ENCODE measurements at places on chromosomes 2 and 18.
A peak's percentile ranks its signal among the peaks of the same experiment; 100 is the strongest.

DNA sequence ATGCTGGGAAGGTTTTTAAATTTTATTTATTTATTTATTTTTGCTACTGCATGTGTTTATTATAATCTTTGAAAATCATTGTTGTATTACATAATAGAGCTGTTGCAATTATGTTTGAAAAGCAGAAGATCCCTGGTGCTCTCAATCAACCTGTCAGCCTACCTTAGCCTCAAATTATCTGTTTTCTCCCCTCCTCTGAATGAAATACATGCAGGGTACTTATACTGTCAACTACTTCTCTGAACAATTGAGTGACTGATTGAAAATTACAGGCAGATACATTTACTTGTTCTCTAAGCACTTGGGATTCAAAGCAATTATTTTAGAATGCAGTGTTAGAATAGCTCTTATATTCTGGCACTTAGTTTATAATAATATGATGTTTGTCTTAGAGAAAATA is 8.1 kb downstream of the KYNU start:
- DNase-seq, result no peak

DNA sequence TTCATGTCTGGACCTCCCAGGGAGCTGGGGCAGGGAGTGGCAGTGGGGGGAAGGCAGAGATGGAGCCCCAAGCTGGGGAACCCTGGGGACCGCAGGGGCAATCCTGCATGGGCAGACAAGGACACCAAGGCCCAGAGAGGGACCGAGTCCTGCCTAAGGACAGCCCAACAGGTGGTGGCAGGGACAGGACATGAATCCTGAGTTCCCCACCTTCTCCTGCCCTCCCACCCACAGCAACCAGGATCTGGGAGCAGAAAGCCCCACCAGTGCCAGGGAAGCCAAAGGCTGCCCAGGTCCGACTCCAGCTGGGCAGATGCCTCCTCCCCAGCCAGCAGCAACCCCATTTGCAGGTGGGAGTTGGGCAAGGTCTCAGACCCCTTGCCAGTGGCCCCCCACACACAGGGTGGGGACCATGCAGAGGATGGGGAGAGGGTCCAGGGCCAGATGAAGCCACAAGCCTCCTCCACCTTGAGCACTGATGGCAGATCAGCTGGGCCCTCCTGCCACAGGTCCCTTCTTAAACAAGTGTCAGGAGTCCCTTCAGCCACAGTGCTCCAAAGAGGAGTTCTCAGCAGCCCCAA is 6.3 kb downstream of the ADRA2B start:
- no peak for DNase-seq

DNA sequence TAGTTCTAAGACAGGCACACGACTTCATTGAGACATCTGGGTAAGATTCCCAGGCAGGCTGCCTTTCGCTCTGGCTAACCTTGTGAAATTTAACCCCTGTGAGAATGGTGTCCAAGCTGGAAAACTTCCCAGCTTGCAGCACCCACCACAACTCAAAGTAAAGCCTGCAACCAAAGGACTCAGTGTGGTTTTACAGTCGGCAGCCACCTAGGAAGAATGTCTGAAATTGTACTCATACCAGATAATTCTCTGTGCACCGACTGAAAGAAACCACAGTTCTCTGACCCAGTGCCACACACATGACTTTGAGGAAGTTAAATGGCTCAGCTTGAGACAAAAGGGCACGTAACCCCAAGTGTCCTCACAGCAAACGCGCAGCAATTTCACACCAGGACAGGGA is 125.7 kb downstream of the RBMS1 start:
- no peak for DNase-seq

- DNase-seq, result no peak
Measured at GRCh38 chr18:76720683-76721082, 101.7 kb upstream of the ZNF236 start.

- DNase-seq, result no peak
Measured at GRCh38 chr2:196173505-196173904, 2.1 kb upstream of the STK17B start.

DNA sequence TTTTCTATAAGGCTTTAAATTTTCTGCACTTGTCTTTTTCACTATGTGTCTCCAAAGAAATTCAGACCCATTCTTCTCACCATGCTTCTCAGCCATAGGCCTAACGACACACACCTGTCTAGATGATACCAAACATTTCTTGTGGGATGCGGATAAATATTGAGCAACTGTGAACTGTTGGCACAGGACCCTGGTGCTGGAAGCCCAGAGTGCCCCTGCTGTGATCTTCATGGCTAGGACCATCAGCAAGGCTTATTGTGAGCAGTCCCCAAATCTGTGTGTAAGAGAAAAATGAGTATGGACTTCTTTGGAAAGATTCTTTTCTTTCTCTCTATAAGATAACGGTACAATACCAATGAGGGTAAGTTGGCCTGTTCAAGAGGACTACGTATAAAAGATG is 54.1 kb upstream of the NCK2 start:
- DNase-seq, result no peak

DNA sequence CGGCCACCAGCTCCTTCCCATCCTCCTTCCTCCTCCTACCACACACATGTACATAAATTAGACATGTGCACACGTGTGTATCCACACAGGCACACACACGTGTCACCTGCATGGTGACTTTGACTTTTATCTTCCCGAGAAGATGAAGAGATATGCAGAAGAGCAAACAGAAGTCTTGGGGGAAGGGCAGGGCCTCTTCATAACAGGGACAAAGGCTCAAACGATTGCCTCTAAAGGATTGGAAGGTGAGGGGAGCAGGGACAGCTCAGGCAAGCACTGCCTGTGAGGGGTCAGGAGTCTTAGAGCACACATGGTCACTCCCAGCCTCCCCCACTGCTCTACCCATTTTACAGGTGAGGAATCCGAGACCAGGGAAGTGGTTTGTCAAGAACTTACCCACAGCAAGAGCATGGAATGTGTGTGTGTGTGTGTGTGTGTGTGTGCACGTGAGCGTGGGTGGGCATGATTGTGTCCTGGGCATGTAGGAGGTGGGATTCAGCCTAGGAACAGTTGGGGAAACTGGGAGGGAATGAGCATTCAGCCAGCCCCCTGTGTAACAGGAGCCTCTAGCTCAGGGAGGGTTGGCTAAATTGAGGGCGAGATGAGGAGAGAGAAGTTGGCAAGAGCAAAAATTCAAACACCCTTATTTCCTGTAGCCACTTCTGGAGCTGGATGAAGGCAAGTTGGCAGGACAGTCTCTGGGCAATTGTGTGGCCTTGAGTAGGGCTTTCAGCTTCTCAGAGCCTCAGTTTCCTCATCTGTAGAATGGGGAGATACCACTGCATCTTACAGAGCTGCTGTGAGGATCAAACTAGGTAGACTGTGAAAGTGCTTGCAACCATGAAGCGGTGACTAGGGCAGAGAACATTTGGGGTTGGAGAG is 24.2 kb downstream of the CIB4 start:
- no peak for DNase-seq

- DNase-seq, result no peak
Measured at GRCh38 chr18:61154866-61155265, 178.4 kb upstream of the CDH20 start.

- peak; percentile 17 for DNase-seq
Measured at GRCh38 chr2:63875559-63876245, 34.0 kb downstream of the UGP2 start.

GRCh38 chr2:134324947-134325346 is 71.1 kb downstream of the MGAT5 start:
- no peak for DNase-seq

GRCh38 chr2:212897296-212897695 is 254.1 kb downstream of the IKZF2 start:
- DNase-seq, result no peak

GRCh38 chr2:86628091-86628522 is 4.4 kb upstream of the RNF103 start:
- DNase-seq, result no peak

- peak; percentile 79 for DNase-seq
Measured at GRCh38 chr2:234308813-234309195, 188.1 kb downstream of the ARL4C start.

GRCh38 chr2:120929829-120930228 is 194.2 kb downstream of the GLI2 start:
- DNase-seq, result no peak

GRCh38 chr2:112683550-112684414 is 37.0 kb upstream of the NT5DC4 start:
- no peak for DNase-seq

DNA sequence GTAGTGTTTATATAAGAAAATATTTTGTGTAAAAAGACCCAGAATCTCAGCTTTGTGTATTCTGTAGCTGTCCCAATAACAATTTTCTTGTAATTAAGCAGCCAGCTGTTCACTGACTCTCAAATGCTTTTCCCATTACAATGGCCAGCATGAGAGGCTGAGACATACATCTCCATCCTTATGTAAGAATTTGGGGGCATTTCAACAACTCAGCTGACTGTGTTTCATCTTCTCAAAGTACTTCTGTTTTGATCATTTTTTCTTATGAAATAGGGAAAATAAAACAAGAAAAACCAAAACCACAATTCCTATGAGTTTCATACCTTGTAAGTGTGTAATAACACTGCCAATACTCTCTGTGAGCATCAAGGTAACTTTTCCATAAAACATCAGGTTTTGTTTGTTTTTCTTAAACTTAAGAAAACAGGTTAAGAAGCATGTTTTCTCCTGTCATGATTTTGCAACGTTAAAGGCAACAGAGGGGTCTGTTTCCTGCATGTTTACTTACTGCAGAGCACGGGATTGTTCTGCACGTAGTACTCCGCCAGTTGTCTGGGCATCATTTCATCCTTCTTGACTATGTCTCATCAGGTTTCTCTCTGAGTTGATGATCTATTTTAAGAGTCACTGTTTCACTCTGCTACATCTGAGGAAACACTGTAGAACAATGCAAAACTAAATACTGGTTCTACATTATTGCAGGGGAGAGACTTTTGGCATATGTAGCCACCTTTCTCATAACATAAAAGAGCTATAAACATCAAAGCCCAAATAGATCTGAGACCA is 62.9 kb upstream of the CYRIA start:
- no peak for DNase-seq

GRCh38 chr2:149221898-149222297 is 108.5 kb upstream of the LYPD6 start:
- no peak for DNase-seq

- DNase-seq, result no peak
Measured at GRCh38 chr2:8799004-8799403, 38.4 kb downstream of the KIDINS220 start.

DNA sequence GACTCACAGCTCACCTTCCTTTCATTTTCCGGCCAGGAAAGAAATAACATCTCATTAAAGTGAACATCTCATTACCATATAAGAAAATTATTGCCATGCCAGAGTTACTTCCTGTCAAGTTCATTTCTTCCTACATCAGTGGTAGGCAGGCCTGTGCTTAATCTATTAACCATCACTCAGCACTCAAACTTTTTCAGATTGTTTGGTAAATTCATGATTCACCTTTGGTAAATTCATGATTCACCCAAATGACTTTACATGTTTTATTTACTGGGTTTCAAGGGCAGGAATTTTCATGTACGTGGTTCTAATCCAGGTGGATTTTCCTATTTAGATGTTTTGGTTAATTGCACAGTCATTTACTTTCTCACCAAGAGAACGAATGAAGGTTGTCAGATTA is 116.5 kb downstream of the CSRNP3 start:
- peak; percentile 34 for DNase-seq

- no peak for DNase-seq
Measured at GRCh38 chr2:2824588-2824987, 493.5 kb upstream of the MYT1L start.

GRCh38 chr18:755506-755905 is 43.1 kb upstream of the ENOSF1 start:
- DNase-seq, result no peak

GRCh38 chr2:191951376-191951775 is 104.5 kb upstream of the CAVIN2 start:
- no peak for DNase-seq

DNA sequence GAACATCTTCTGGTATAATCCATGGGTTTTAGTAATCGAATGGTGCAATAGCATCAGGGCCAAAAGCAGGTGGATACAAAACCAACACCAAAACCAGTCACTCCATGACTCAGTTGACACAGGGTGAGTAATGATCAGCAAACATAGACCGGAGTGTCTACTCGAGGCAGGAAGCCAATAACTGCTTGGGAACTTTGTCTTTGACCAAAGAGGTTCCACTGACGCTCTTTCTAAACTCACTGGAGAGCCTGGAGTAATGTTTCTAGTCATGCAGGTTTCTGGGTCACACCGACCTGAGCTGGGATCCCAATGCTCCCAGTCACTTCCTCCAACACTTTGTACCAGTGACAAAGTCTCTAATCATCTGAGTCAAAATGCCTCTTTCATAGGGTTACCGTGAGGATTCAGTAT is 30.9 kb downstream of the MREG start:
- DNase-seq, result peak; percentile 98

DNA sequence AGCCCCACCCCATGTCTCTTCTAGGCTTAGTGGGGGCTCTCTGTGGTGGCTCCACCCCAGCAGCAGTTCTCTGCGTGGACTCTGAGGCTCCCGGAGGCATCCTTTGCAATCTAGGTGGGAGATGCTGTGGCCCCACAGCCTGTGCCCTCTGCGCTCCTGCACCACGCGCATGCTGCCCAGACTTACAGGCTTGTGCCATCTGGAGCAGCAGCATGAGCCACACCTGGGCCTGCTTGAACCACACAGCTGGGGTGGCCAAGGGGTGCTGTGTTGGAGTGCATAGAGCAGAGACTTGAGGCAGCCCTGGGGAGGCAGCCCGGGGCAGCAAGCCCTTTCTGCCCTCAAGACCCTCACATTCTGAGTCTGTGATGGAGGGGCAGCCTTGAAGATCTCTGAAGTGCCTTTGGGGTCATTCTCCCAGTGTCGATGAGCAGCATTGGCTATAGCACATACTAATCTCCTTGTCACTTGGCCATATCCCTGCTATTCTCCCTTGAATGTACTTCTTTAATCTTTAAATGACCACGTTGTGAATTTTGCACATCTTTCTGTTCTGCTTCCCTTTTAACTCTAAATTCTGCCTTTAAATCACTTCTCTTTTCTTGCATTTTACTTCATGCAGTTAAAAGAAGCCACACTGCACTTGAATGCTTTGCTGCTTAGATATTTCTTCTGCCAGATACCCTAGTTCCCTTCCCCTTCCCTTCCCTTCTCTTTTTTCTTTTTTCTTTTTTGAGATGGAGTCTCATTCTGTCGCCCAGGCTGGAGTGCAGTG is 62.4 kb downstream of the NCAPH start:
- no peak for DNase-seq

- peak; percentile 54 for DNase-seq
Measured at GRCh38 chr18:41226186-41226585, 728.8 kb upstream of the PIK3C3 start.

DNA sequence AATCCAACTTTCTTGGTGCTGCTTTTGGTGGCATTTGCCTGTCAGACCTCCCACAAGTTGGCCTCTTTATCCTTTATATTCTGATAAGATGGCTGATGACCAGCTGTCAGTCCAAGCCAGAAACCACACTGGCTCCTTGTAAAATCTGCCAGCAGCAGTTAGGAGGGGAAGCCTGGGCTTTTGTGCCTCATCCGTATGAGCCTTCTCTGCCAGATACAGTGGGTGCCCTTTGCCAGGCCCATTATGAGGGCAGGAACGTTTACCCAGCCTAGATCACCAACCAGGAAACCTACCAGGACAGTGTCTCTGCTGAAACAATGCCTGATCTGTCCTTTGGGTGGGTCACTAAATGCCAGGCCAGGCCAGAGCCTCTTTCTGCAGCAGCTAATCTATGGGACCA is 202.9 kb upstream of the SP5 start:
- DNase-seq, result no peak

Data from foreskin keratinocyte (primary cell).